Upper lobe of right lung (tissue), 1 donor: ENCODE measurements at places on chromosomes 5 and 9. TPM values are rescaled to one million over a fixed set of nuclear protein-coding genes. Genes with fewer than 3 reads are reported as not detected.

- peak within 1 kb of the TSS; percentile 43 for H3K4me3 ChIP-seq
- DNase-seq: peak; percentile 82
- H3K27me3 ChIP-seq: no peaks in the 10 kb centered on the region
- H3K4me1 ChIP-seq: peaks cover 8% of the 10 kb centered on the region
- peak within 1 kb of the TSS; percentile 53 for H3K27ac ChIP-seq
Observed at GRCh38 chr9:136373300-136374182, at the start of gene CARD9. Gene CARD9, minus strand, starts transcription at chr9:136373669. Its CDS starts 1,591 bp downstream, at chr9:136372078.

DNA sequence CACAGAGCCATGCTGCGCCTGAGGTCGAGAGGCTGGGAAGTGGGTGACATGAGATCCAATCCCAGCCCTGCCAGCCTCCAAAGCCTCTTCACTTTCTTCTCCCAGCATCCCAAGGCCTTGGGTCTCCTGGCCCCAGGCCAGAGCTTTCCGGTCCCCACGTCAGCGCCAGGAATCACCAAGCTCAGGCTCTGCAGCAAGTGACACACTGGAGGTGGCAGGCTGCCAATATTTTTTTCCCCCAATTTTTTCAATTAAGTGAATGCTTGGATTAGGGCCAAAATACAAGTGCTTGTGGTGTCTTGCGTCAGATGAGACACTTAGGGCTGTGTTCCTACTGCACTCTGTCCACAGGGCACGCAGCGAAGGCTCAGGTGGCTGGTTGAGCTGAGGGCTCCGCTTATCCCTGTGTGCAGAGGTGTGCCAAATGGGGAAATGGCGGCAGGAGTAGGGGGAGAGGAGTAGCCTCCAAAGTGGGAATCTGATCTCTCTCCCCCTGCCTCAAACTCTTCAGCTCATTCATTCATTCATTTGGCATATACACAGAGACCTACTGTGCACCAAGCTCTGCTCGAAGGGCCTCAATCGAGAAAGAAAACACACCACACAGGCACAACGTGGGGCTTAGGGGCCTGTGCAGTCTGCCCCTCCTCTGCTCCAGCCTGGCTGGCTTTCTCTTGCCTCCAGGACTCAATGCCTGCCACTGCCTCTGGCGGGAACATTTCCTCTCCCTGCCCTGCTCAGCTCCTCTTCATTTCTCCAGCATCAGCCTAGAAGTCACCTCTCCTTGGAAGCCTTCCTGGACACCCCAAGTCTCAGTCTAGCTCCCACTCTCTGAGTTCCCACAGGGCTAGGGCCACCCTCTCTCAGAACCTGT lies 16.6 kb downstream of the SH3PXD2B start:
- H3K4me1 ChIP-seq: peaks cover 18% of the 10 kb centered on the region
- peaks cover 5% of the 10 kb centered on the region for H3K36me3 ChIP-seq
- peak; percentile 81 for DNase-seq
- peak overlapping the region; percentile 27 for H3K27ac ChIP-seq
- no peak overlapping the region for H3K4me3 ChIP-seq

- no peak for DNase-seq
- no peaks in the 10 kb centered on the region for H3K36me3 ChIP-seq
- H3K4me3 ChIP-seq: no peak overlapping the region
- no peaks in the 10 kb centered on the region for H3K4me1 ChIP-seq
- H3K27ac ChIP-seq: no peak overlapping the region
Observed at GRCh38 chr9:14479163-14479560, 165.2 kb upstream of the NFIB start.

GRCh38 chr9:76390656-76391055 lies 3.6 kb downstream of the RFK start:
- H3K36me3 ChIP-seq: peaks cover 34% of the 10 kb centered on the region
- no peak for DNase-seq

DNA sequence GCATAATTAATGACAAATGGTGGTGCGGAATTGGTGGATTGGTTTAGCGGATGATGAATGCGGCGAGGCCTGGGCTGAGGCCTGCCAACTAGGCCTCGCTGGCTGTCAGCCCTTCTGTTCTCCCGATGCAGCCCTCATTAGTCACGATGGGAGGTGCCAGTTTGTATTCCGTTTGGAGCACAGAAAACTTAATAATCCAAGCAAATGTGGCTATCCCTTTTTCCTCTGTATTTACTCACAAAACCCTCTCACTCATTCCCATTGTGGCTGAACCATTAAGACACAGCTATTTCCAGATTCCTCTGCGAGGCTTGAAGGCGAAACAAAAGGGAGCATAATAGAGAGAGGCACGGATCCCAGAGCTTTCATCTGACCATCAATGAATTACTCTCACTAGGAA lies 114.3 kb downstream of the MVB12B start:
- DNase-seq: no peak
- no peaks in the 10 kb centered on the region for H3K36me3 ChIP-seq
- no peak overlapping the region for H3K4me3 ChIP-seq
- H3K4me1 ChIP-seq: no peaks in the 10 kb centered on the region
- no peaks in the 10 kb centered on the region for H3K27me3 ChIP-seq
- no peak overlapping the region for H3K27ac ChIP-seq

DNA sequence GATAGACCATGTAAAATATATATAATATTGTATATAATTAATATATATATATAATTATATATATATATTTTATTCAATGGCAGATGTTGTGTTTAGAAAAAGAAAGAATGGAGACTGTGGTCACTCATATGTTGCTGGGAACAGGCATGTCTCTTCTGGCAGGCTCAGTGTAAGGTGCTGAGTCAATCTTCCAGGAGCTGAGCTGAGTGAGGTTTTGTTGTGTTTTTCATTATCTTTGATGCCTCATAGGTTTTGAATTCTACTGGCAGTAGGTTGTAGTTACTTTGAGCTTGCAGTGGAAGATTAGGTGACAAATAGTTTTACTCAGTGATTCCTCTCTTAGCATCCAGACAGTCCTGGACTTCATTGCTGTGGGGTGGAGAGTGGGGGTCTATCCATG lies 561.3 kb downstream of the IRX1 start:
- H3K27me3 ChIP-seq: no peaks in the 10 kb centered on the region
- H3K36me3 ChIP-seq: no peaks in the 10 kb centered on the region
- DNase-seq: no peak
- no peak overlapping the region for H3K4me3 ChIP-seq

The FYB1 gene
- 45.0 TPM for total RNA-seq

- no peak for DNase-seq
- no peaks in the 10 kb centered on the region for H3K36me3 ChIP-seq
- no peak overlapping the region for H3K27ac ChIP-seq
- H3K27me3 ChIP-seq: no peaks in the 10 kb centered on the region
- no peaks in the 10 kb centered on the region for H3K4me1 ChIP-seq
Observed at GRCh38 chr5:30401479-30402058, 791.9 kb upstream of the CDH6 start.

- DNase-seq: peak; percentile 66
- no peaks in the 10 kb centered on the region for H3K4me1 ChIP-seq
- H3K36me3 ChIP-seq: no peaks in the 10 kb centered on the region
- no peak overlapping the region for H3K27ac ChIP-seq
- H3K27me3 ChIP-seq: no peaks in the 10 kb centered on the region
Observed at GRCh38 chr9:69276775-69277174, 48.2 kb upstream of the ENTREP1 start.

The APBA1 gene
- total RNA-seq: 6.2 TPM

DNA sequence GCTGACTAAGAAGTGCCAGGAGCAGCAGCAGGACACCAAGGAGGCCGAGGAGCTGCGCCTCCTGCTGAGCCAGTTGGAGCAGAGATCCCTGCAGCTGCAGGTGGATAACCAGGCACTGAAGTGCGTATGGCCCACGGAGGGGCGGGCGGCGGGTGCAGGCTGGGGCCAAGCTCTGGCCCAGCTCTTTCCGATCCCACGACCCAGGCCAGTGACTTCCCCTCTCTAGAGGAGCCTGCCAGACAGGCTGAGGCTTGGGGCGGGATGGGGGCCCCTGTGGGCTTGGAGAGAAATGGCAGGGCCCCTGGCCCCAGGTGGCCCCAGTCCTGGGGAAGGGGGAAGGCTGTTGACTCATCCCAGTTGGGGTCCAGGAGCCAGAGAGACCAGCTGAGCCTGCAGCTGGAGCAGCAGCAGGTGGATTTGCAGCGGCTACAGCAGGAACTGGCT lies 3.6 kb downstream of the PTRH1 start:
- no peaks in the 10 kb centered on the region for H3K36me3 ChIP-seq
- no peaks in the 10 kb centered on the region for H3K27me3 ChIP-seq
- no peak overlapping the region for H3K4me3 ChIP-seq
- no peak overlapping the region for H3K27ac ChIP-seq
- peaks cover 12% of the 10 kb centered on the region for H3K4me1 ChIP-seq
- DNase-seq: no peak

DNA sequence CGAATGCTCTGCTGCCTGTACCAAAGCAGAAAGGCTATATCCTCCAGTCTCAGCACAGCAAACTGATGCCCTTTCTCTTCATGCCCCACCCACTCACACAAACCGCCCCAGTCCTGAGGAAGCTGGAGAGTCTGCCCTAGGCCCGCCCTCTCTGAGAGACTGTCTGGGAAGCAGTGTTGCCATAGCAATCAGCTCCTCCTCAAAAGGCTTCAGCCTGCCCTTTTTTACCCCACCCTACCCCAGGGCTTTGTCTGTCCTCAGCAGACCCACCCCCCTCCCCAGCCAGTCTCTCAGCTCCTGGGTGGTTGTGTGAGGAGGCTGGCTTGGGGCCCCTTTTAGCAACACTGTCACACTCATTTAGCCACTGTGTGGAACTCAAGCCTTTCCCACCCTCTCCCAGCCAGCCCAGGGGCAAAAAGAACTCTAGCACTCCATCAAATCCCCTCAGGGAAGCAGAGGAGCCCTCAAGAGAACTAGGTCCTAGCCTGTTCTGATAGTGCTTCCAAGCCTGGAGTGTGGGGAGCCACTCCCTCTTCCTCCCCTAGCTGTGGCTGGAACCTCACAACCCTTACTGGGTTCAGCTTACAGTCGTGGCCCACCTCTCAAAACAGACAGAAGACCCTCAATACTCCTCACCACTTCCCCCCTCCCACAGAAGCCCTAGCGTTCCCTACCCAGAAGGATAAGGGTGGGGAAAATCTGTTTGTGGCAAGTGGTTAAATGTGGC lies 1.4 kb downstream of the ATOSB start:
- DNase-seq: peak; percentile 87
- H3K36me3 ChIP-seq: no peaks in the 10 kb centered on the region
- H3K4me3 ChIP-seq: peak overlapping the region; percentile 71
- H3K27me3 ChIP-seq: no peaks in the 10 kb centered on the region

The ZDHHC11 gene
- 12.6 TPM for total RNA-seq

DNA sequence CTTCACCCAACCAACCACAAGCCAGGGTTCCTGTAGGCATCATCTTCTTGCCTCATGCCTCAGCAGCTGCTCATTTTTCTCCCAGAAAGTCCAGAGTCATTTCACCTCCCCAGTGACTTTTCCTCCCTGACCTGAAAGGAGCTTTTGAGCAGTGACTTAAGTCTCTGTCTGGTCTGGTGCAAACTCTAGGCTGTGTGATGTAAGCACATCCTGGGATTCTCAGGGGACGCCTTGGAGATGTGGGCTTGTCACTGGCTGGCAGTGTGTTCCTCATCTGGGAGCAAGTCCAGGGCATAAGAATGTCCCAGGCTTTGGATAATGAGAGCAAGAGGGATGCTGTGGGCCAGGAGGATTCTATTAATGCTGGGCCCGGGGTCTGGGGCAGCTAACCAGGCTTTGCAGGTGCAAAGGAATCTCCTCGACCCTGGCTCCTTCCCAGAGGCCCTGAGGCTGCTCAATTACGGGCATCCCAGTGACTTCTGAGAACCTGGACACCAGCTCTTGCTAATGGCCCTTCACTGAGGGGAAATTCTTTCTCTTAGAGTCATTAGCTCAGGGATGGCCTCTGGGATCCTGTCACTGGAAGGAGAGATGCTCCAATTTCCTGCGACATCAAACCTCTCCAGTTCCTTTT lies 211.0 kb upstream of the PANK3 start:
- peaks cover 4% of the 10 kb centered on the region for H3K4me1 ChIP-seq
- no peak for DNase-seq
- H3K27me3 ChIP-seq: no peaks in the 10 kb centered on the region
- H3K36me3 ChIP-seq: no peaks in the 10 kb centered on the region
- H3K27ac ChIP-seq: no peak overlapping the region

DNA sequence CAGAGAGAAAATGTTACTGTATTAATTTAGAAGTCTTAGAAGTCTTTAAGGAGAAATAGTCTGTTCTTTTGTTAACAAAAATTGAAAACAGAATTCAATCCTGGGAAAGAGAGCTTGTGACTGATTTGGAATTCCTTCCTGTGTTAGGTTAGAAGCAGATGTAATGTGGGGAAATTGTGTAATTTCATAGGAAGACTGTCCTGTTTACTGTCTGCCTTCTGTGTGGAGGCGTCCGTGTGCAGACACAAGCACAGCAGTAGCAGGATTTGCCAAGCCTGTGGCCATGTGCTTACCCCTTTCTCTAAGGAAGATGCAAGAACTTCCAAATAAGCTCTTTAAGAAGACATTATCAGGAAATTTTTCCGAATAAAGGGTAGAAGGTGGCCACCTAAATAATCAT lies 36.7 kb upstream of the F2R start:
- H3K27ac ChIP-seq: no peak overlapping the region
- no peak overlapping the region for H3K4me3 ChIP-seq
- DNase-seq: no peak
- H3K27me3 ChIP-seq: no peaks in the 10 kb centered on the region
- peaks cover 8% of the 10 kb centered on the region for H3K4me1 ChIP-seq
- peaks cover 15% of the 10 kb centered on the region for H3K36me3 ChIP-seq

GRCh38 chr5:147530530-147531389 lies 20.9 kb upstream of the DPYSL3 start:
- H3K27ac ChIP-seq: no peak overlapping the region
- DNase-seq: no peak
- H3K27me3 ChIP-seq: no peaks in the 10 kb centered on the region

The ACSL6 gene
- 0.98 TPM for total RNA-seq

DNA sequence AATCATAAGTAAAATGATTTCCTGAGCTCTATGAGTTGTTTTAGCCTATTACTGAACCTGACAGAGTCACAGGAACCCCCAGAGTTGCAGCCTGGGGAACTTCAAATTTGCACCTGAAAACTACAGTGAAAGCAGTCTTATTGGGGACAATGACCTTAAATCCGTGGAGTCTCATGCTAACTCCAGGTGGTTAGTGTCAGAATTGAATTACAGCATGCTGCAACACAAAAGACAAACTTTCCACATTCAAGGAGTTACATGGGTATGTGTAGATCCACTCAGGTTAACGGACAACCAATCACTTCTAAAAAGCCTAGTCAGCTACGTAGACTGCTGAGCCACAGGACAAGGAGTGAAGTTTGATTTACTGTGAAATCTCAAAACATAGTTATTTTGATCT lies 49.7 kb downstream of the PLPP1 start:
- no peaks in the 10 kb centered on the region for H3K36me3 ChIP-seq
- no peaks in the 10 kb centered on the region for H3K4me1 ChIP-seq
- H3K4me3 ChIP-seq: no peak overlapping the region
- DNase-seq: no peak
- no peak overlapping the region for H3K27ac ChIP-seq

GRCh38 chr5:179311581-179311980 lies 33.7 kb downstream of the ADAMTS2 start:
- peak; percentile 19 for DNase-seq
- H3K27me3 ChIP-seq: no peaks in the 10 kb centered on the region
- H3K4me1 ChIP-seq: peaks cover 11% of the 10 kb centered on the region

GRCh38 chr5:20649966-20650365 lies 662.0 kb upstream of the CDH18 start:
- H3K27ac ChIP-seq: no peak overlapping the region
- H3K4me3 ChIP-seq: no peak overlapping the region
